ENCODE measurements at places on chromosomes 3 and 15.

- no peak for DNase-seq
These were observed 12.7 kb downstream of the PLXND1 start for GRCh38 chr3:129593595-129594339.

GRCh38 chr3:124504332-124505059 lies 225.8 kb upstream of the UMPS start:
- DNase-seq = no peak

DNA sequence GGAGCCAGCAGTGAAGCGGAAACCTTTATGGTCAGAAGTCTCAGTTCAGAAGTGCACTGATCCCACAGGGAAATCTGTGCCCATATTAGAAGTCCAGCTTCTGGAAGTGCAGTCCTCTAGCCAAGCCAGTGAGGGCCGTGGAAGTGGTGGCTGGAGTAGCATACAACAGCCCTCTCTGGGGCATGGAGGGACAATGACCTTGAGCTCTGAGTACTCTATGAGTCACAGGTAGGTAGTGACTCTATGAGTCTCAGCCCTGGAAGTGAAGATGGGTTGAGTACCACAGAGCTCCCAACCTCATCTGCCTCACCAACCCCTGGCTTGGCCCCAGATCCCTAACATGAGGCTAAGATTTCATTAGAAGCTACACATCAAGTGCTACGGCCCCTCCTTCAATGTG lies 205.9 kb upstream of the PPP2R3A start:
- no peak for DNase-seq

DNA sequence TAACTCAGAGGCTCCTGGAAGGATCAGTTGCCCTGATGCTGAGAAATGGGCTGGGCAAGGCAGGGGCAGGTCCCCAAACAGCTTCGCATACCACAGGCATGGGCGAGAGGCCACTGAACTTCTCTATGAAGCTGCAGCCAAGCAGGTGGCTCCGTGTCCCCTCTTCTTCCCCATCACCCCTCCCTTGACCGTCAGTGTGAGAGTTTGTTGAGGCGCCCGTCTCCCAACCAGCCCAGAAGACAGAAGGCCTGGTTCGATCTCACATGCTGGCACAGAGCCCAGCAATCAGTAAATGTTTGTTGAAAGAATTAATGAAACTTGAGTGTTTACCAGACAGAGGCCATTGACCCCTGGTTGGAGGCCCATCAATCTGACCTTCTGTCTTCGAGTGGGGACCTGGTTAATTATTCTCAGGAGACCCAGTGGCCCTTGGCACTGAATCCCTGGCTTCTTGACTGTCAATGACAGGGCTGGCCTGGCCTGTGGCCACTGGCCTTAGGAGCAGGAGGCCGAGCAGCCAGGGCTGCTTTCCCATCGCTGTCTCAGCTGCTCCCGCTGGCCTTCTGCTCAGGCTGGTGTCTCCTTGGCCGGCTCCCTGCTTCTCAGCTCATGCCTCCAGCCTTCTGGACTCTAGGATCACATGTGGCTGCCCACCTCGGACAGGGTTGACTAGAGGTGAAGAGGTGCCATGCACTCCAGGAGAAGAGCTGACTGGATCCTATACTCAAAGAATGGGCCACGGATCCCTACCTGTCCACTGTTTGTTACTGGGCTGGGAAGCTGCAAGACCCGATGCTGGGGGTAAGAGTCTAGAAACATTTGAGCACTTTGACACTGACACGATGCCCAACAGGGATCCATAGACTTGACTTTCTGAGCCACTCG lies 113.4 kb downstream of the ASB7 start:
- DNase-seq = no peak

DNA sequence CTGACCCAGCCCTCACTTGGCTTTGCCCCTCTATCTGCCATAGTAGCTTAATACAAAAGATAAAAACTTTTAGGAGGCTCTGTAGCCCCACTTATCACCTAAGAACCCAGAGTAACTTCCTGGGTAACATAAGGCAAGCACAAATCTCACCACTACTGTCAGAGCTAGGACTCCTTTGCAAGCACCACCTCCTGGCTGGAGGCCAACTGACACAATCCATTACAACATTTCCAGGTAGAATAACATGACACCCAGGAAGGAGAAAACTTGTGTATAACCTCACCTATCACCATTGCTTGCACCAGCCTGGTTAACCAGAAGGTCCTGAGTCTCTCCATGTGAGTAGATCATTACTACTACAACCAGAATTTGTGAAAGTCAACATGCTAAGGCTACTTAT lies 230.0 kb downstream of the TUSC7 start:
- no peak for DNase-seq

GRCh38 chr15:94793641-94794040 lies 562.3 kb downstream of the MCTP2 start:
- DNase-seq = no peak

All from HTR-8/SVneo (cell line).